ENCODE measurements at places on chromosomes 11 and 22. TPM values are rescaled to one million over a fixed set of nuclear protein-coding genes. Genes with fewer than 3 reads are reported as not detected.

GRCh38 chr11:119361056-119361787 is 14.7 kb upstream of the MFRP start:
- peak; percentile 87 for DNase-seq

DNA sequence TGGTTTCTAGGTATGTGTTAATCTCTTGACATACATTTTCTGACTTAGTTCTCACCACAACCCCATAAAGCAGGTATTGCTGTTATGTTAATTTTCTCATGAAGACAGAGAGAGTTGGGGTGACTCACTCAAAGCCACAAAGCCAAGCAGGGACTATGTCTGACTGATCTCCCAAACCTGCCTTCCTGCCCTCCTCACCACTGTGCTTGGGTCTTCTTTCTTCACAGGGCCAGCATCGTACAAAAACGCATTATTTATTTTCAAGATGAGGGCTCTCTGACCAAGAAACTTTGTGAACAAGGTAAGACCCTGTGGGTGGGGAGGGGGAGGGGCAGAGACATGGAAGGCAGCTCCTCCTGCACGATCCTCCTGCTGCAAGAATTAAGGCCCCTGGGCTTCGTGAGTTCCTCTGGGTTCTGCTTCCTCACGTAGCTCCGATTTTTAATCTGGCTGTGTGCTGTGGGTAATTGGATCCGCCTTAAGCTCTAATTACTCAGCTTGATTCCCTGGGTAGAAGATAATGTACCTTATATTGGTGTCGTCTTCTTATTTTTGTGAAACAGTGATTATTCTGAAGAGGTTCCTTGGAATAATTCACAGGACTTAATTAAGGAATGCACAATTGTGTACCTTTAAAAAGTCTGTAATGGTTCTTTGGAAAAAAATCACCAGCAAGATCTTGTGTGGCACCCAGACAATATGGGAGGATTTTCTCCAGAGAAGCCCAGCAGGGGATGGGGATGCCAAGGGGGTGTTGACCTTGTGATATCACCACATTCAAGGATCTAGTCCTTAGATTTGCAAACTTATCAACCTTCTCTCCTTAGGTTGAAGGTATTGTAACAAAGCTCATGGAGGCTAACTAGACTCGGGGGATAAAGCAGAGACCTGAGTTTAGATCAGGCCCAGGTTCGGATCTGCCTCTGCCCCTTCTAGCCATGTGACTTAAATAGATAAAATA is 112.9 kb downstream of the SPON1 start:
- peak; percentile 6 for DNase-seq

DNA sequence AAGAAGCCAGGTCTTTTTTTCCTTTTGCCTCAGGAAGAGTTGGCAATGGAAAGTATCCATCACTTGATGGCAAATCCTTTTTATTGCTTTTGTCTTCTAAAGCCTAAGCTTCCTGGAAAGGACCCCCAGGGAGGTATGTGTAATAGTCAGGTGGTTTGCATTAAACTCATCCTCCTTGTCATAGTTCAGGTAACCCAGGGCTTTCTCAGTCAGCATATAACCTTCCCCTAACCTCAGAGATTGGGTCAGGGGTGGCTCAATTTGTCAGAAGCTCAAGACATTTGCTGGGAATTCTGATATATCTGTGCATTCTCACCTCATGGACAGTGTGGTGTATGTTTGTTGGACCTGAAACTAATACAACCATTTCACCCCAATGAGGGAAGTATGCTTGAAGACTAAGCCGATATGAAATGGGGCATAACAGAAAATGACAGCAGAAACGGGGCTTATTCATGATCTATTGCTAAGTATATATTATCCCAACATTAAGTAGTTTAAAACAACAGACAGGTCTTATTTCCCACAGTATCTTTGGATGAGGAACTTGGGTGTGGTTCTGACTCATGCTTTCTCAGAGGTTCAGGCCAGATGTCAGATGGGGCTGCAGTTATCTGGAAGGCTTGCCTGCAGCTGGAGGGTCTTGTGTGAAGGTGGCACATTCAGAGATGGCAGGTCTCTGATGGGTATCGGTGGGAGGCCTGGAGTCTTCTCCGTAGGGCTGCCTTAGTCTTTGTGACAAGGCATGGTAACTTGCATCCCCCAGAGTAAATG is 135.8 kb upstream of the SPON1 start:
- no peak for DNase-seq

- DNase-seq = no peak
Measured at GRCh38 chr11:66715346-66716085, 13.5 kb downstream of the SPTBN2 start.

DNA sequence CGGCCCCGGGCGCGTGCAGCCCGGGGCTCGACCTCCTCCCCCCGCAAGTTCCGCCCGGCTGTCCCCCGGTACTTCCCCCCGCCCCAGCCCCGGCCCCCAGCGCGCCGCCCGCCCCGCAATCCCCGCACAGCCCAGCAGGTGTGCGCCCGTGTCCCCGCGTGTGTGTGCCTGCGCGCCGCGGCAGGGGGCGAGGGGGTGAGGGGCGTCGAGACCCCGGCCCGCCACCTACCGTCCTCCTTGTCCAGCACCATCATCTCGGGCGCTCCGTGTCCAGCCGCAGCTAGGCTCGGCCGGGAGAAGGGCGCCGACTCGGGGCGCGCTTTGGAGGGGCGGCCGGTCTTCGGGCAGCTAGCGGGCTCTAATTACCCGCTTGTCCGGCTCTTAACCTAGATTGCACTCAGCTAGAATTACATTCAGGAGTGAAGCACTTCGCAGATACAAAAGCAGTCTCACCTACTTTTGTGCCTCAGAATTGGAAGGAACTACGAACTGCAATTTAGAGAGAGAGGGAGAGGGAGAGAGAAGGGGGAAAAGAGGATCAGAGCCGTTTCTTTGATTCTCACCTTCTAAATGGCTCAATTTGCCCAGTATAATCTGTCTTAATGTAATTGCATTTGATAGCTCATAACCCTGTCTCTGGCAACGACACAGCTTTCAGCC is 439 bp downstream of the LMO1 start:
- DNase-seq = no peak

DNA sequence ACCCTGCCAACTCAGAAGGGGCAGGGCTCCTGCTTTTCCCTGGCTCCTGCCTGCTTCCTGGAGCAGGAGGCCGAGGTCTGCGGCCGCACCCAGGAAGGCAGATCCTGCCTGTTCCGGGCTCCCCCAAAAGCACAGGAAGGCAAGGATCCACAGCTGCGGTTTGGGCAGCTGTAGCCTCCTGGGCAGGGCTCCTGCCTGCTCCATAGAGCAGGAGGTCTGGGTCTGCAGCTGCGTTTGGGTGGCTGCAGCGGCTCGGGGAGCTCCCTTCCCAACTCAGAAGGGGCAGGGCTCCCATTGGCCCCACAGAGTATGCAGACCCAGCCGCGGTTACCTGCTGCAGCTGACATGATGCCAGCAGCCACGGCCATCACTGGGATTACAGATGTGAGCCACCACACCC is 5.5 kb downstream of the UPK2 start:
- DNase-seq = no peak

GRCh38 chr11:15638386-15638787 is 523.7 kb downstream of the INSC start:
- DNase-seq = no peak

GTSE1 gene
- 35.8 TPM for total RNA-seq

OVCH2 gene
- total RNA-seq = not detected

CLTCL1 gene
- 5.3 TPM for total RNA-seq

Data from epithelial cell of proximal tubule (primary cell).